ENCODE measurements at places on chromosomes 11 and 22.

- no peak for DNase-seq
These were observed 17.5 kb downstream of the GAB2 start for GRCh38 chr11:78400116-78400515.

GRCh38 chr22:41532908-41533825 is 11.1 kb downstream of the POLR3H start:
- DNase-seq = peak; percentile 86

- no peak for DNase-seq
These were observed 4.7 kb upstream of the TCF20 start for GRCh38 chr22:42275176-42275575.

DNA sequence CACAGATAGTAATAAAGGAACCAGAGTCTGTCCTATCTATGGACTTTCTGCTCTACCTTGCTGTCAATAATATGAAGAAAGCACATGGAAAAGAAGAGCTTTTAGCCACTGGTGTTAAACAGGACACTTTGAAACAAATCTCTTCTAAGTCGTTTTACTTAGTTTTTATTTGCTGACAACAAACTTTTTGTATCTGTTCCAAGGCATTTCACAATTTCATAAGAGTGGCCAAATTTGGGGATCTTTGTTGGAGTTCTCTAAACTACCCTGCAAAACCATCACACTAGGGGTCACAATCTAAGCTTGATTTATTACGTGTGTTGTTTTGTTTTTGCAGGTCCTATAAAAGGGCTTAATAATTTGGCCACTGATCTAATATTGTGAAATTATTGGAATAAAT is 54.4 kb downstream of the BBOX1 start:
- DNase-seq = no peak

GRCh38 chr11:6362185-6362872 is 27.9 kb upstream of the SMPD1 start:
- no peak for DNase-seq

DNA sequence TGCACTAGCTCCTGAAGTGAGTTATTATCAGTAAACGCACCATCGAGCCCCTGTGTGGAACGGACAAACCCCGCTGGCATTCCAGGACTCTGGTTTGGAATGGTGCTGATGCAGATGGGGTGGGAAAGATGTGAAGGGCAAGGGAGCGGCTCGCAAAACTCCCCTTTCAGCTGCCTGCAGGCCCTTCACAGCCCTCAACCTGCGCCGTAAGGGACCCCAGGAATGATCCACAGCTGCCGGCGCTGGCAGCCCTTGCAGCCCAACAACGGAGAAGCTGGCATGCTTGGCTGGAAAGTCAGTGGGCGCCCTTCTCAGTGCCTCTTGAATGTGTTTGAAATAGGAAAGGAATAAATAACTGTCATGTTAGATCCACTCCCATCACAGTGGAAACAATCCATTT is 1445.5 kb downstream of the BRD1 start:
- no peak for DNase-seq

DNA sequence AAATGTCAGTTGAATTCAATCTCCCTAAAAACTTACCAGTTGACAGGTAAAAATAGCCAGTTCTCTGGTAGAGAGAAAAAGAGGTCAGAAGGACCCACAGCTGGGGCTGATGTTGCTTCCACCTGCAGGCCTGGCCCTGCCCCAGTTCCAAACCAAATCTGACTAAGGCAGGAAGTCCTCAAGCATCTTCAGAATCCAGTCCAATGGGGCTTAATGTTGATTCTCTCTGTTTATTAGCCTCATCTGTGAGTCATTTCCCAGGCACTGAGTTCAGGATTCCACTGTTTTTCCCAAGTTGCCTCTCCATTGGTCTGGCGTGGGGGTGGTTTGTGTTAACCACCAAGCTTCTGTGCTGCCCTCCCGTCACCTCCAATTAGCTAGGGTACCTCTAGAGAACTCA is 601.8 kb downstream of the INSC start:
- DNase-seq = no peak

DNA sequence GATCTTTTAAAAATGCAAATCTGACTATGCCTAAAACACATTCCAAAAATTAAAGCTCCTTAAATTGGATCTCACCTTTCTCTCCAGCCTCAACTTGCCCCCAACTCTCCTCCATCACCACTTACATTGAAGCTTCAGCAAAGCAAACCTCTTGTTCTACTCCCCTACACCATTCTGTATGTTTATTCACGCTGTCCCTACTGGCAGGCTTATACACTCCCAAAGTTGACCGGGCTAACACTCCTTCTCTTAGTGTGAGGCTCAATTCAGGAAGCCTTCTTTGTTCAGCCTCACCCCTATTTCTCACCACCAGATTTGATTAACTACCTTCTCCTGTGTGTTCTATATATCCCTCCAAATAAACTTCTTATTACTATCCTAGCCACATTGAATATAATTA is 1.8 kb upstream of the GDPD4 start:
- no peak for DNase-seq

DNA sequence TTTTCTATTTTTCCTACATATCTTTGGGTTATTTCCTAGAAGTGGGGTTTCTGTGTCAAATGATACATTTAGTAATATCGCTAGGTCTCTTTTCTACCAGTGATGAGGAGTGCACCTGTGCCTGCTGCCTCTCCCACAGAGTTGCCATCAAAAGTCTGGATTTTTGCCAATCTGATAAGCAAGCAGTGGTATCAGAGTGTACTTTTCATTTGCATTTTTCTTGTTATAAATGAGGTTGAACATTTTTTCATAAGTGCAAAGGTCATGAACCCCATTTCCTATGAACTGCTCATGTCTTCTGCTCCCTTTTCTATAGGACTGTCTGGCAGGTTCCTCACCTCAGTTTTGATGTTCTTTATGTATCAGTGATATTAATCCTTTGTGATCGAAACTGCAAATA is 1.7 kb downstream of the TRPM5 start:
- no peak for DNase-seq

- peak; percentile 53 for DNase-seq
These were observed 5.2 kb downstream of the XBP1 start for GRCh38 chr22:28795071-28795693.

DNA sequence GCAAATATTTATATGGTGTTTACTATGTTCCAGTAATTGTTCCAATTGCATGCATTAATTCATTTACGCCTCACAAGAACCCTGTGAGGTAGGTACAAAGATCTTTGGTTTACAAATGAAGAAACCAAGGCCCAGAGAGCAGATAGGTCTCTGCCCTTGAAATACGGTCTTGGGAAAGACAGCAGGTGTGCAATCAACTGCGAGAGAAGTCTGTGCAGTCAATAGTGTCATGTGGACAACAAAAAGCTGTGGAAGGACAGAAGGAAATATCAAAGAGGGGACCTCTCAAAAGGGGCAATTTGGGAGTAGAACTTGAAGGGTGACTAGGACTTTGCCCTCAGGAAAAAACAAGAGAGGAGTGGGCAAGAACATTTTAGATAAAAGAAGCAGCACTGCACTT is 8.9 kb downstream of the CNTF start:
- DNase-seq = no peak

GRCh38 chr22:33051960-33052839 is 6.0 kb downstream of the SYN3 start:
- no peak for DNase-seq

- DNase-seq = no peak
These were observed 58.0 kb upstream of the PLET1 start for GRCh38 chr11:112318661-112319060.

DNA sequence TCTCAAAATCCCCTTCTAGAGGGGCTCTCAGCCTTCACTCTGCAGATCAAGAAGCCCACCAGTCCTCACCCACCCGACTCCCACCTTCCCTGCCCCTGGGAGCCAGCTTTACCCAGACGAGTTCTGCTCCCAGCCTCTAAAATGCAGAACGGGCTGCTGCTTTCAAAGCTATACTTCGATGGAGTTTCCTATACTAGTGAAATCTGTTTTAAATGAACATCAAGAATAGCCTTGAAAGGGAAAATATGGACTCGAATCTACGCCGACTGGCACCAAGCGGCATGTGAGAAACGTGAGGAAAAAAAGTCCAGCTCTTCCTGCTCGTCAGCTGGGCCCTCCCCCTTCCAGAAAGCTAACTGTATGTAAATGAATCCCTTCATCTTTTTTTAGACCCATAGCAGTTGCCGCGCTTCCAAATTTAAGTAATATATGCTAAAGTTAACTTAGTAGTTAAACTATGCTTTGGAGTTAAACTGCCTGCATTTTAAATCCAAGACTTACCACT is 211.7 kb downstream of the NTM start:
- DNase-seq = no peak

DNA sequence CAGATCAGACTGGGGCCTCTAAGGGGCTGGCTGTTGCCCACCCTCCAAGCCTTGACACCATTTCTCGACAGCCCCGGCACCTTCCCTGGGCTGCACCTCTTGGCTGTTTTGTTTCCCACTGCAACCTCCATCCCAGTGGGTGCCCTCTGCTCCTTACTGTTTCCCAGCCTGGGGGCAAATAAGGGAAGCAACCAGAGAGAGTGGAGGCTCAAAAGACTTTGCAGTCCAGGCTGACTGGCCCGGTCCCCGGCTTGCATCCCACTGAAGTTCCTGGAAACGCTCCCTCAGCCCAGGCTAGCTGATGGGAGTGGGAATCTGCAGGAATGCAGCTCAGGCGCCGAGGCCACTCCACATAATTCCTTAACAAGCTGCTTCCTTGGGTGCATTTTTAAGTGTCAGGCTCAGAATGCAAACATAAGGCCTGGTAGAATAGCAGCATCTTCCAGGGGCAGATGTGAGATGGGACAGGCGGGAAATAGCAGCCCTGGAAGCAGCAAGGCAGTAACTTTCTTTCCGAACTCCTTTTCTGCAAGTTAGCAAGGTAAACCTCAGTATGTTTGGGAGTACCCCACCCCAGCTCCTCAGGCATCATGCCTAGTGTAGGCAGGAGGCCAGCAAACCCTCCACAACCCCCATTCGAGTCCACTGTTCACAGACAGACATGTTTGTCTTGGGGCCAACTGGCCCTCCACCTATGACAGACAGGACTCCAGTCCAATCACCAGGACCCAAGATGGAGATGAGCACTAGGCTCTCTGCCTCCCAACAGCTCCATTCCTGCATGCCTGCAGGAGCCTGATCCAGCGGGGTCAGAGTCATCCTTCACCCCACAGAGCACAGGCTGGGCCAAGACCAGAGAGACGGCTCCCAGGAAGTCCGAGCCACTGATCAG is 39.3 kb downstream of the RPL27A start:
- DNase-seq = no peak

- no peak for DNase-seq
These were observed 34.4 kb upstream of the SUSD2 start for GRCh38 chr22:24146791-24147353.

DNA sequence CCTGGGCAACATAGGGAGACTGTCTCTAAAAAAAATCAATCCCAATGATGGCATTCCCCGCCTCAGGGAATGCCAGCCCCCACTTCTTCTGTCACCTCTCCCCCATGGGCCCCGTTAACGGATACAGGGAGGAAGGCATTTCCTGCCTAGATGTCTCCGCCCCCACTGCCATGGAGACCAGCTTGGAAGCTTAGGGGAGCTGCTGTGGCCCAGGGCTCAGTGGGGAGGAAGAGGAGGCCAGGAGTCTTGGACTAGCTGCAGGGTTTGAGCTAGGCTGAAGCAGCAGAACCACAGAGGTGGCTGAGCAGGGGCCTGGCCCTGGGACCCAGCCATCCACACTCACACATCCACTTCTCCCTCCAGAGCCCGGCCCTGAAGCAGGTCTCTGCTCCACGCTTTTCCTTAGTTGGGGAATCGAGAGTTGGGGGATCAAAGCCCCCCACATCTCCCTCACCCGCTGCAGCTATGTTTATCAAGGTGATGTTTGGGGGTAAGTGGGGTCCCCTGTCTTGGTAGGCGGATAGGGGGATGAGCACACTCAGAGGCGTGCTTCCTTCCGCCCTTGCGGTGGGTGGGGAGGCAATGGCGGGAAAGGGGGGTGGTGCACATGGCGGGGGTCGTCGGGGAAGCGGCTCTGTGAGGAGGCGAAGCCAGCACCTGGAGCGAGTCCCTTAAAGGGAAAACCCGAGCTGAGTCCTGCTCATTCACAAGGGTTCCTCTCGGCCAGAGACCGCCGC is at the start of gene C22orf15:
TSS of gene C22orf15 (plus strand) at position 149 of the 737 bp plus-strand sequence. CDS start at position 466, 317 bp downstream.
- DNase-seq = no peak

DNA sequence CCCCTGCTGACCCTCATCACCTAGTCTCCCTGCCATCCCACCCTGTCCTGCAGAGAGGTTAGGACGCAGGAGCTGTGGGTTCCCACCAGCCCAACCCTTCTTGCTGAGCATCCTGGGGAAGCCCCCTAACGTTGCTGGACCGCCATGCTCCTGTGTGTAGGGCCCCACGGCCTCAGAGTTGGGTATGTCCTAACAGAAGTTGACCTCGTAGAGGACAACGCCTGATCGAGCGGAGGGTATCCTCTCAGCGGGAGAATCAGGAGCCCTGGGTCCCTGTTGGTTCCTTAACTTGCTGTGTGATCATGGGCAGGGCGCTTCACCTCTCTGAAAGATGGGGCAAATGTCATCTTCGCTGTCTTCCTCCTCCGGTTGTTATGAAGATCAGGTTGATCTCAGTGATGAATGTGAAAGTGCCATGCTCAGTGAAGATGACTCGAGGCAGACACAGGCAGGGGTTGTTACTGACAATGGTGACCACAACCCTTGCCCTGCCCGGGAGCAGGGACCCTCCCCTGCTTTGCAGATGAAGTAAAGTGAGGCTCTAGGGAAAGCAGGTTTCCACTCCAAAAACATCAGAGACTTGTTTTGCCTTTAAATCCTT is 19.3 kb upstream of the CD5 start:
- DNase-seq = peak; percentile 82

DNA sequence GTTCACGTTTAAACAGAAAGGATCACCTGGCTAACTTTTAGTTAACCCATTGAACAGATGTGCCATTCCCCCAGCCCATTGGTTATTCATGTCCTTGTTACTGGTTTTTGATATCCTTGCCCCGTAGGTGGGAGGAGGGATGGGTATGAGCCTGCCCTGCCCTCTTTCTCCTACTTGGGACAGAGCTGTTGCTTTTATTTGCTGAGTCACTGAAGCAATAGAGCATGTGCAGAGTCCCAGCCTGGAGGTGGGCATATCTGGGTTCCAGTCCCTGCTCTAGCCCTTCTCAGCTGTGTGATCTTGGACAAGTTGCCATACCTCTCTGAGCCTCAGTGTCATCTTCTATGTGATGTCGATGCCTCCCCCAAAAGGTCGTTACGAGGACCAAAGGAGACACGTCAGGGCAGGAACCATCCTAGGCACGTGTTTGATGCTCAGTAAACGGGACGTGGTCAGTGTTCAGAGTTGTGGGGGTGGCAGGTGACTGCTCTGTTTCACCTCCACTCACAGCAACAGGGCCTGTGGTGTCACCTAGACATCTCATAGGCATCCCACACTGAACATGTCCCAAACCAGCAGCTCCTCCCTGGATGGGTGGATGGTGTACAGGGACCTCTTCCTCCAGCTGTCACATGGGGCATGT is 61.0 kb downstream of the BMAL1 start:
- DNase-seq = peak; percentile 65

- no peak for DNase-seq
These were observed 17.1 kb upstream of the TH start for GRCh38 chr11:2188745-2189144.

DNA sequence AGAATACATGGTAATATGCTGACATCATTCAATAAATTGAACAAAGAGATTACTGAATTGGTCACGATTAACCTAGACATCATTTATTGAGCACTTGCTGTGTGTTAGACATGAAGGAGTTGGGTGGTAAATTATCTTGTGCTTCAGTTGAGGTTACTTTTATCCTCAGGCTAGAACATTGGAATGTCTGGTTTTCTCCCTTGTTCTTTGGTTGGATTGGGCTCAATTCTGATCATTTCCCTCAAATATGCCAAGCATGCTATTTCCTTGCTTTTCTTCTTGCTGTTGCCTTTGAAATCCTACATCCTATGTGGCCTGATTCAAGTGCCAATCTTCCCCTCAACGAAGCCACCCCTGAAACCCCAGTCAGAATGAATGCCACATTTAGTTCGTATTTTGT is 65.8 kb downstream of the DEUP1 start:
- DNase-seq = no peak

All from activated CD8-positive, alpha-beta memory T cell treated with anti-CD3 and anti-CD28 coated beads for 24 hours (primary cell).